ENCODE measurements at places on chromosomes 16 and 17.

- no peak for DNase-seq
Observed at GRCh38 chr17:66790501-66791061, 44.3 kb upstream of the CACNG5 start.

GRCh38 chr17:40190197-40191021 is 13.1 kb downstream of the RAPGEFL1 start:
- peak; percentile 40 for DNase-seq

- DNase-seq, result no peak
Observed at GRCh38 chr16:16017812-16018211, 68.4 kb downstream of the ABCC1 start.

DNA sequence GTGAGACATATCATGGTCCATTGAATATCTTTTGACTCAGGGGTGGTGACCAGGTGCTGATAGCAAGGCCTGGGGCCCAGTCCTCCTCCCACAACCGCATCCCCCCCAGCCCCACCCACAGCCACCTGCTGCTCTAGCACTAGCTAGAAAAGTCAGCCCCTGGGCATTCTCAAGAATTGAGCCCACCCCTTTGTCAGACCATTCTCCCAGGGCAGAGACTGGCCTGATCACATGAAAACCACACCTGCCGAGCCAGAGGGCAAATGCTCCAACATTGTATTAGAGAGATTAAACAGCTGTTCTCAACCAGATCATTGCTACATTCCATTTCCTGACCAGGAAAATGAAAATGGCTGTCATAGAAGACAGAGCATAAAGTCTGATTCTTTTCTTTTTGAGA is 62.4 kb downstream of the RAB11FIP4 start:
- no peak for DNase-seq

DNA sequence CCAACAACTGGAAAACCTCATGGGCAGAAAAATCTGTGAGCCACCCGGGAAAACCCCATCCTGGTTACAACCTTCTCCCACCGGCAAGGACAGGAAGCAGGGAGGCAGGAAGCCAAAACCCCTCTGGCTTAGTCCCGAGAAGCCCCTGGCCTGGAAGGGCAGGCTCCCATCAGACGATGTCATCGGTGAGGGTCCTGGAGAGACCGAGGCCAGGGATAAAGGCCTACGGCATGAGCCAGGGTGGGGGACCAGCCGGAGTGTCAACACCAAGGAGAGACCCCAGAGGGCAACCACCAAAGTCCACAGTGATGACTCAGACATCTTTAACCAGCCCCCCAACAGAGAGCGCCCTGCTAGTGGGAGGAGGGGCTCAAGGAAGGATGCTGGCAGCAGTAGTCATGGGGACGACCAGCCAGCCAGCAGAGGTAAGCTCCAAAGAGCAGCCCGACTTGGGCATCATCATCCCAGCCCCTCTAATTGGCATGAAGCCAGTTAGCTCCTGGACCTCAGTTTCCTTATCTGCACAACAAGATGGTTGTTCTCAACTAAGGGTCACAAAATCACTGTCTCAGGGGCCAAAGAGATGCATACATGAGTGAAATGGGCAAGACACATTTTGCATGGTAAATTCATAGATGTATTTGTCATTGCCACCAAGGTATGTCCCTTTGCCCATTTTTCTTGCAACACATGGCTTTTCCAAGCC is 190.7 kb downstream of the KATNIP start:
- no peak for DNase-seq

DNA sequence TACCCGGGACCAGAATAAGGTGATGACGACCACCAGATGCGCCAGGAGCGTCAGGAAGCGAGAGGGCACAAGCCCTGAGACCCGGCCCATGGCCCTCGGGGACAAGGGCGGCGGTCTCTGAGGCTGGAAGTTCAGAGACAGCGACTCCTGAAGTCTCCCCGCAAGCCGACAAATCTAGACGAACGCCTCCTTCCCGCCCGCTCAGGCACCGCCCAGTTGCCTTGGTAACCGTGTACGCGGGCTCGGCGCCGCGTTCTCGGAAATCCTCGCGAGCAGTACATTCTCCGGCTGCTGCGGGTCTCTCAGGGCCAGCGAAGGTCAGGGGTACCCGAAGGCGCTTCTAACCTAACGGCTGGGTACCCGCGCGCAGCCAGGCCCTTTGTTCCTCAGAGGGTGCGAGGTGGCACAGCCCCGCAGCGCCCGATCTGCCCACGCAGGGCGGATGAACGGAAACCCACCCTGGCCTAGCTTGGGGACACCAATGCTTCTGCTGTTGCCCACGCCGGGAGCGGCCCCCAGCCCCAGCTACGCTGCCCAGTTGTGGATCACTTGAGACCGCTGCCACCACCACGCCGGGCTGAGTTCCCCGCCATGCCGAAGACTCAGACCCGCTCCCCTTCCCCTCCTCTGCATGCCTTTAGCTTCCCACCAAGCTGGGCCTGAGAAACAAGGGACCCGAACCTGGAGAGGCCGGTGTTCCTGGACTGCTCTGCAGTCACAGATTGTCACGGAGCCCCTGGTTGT is at the start of gene TMEM107:
TMEM107 (minus strand) TSS at position 184 of the 744 bp plus-strand sequence; CDS start at position 90, 94 bp downstream.
- DNase-seq, result peak; percentile 87

GRCh38 chr17:1617620-1618174 is 10.9 kb downstream of the SLC43A2 start:
- DNase-seq, result no peak

GRCh38 chr17:18117982-18118975 is 9.7 kb downstream of the MYO15A start:
- DNase-seq, result no peak

DNA sequence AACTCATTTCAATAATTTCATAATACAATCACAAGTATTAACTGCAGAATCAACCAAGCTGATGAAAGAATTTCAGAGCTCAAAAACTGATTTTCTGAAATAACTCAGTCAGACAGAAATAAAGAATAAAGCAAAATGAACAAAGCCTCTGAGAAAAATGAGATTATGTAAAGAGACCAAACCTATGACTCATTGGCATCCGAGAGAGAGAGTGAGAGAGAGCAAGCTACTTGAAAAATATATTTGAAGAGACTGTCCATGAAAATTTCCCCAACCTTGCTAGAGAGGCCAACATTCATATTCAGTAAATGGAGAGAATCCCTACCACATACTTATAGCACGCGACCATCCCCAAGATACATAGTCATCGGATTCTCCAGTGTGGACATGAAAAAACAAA is 1376.4 kb downstream of the CDH11 start:
- no peak for DNase-seq

DNA sequence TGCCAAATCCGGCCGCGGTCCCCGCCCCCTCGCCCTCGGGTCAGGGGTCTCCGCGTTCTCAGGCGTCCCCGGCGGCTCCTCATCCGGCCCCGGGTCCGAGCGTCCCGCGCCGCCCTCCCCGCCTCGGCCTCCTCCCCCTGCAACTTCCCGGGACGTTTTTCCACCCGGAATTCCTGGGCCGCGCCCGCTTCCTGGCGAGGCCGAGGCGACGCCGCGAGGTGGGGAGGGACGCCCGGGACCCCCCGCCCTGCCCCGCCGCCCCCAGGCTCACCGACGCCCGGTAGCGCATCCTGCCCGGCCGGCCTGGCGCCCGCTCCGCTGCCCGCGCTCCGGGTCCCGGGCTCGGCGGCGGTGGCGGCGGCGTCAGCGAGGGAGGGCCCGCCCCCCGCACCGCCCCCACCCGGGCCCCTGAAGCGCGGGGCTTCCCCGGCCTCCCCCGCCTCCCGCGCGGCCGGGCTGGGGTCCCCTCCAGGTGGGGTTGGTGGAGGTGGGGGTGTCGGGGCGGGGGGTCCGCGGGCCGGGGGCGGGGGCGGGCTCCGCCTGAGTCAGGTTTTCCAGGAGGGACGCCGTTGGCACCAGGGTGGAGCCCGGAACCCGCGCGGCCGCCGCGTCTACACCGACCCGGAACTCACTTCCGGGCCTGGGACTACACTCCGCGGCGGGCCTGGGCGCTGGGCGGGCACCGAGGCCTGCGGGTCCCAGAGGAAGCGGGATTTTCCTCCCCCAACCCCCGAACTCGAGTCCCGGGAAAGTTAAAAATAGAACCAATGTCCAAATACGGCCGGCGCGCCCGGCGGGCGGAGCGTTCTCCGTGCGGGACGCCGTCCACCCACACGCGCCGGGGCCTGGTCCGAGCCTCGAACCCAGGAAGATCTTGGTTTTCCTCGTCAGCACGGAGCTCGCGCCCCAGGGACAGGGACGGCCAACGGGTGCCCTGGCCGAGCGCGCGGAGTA is 6.8 kb downstream of the MYO1C start:
- DNase-seq, result peak; percentile 70

DNA sequence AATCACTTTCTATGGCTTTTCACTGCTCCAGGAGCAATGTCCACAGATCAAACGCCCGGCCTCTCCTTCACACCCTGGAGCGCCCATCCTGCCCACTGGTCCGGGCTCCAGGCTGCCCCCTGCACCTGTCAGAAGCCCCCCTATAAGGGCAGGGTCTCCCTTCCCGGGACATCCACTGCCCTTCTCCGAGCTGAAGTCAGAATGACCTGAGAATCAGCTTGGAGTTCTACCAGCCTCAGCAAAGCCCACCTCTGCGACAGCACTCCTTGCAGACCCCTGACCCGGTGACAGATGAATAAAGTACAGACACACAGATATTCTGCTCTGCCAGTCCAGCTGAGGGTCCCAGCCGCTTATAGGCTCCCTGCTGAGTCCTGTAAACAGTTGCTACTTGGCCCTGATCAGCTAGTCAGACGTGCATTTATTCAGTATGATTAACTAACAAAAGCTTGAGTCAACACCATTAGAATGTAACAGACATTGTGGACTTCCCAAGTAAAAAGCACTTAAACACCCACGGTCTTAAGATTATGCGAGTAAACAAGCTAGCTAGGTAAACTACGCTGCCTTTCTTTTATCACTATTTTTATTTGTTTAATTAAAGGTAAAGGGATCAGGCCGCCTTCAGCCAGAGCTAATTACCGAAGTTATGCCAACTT is 4.8 kb downstream of the SLC7A5 start:
- DNase-seq, result no peak

GRCh38 chr16:13397126-13397525 is 495.7 kb downstream of the SHISA9 start:
- no peak for DNase-seq

DNA sequence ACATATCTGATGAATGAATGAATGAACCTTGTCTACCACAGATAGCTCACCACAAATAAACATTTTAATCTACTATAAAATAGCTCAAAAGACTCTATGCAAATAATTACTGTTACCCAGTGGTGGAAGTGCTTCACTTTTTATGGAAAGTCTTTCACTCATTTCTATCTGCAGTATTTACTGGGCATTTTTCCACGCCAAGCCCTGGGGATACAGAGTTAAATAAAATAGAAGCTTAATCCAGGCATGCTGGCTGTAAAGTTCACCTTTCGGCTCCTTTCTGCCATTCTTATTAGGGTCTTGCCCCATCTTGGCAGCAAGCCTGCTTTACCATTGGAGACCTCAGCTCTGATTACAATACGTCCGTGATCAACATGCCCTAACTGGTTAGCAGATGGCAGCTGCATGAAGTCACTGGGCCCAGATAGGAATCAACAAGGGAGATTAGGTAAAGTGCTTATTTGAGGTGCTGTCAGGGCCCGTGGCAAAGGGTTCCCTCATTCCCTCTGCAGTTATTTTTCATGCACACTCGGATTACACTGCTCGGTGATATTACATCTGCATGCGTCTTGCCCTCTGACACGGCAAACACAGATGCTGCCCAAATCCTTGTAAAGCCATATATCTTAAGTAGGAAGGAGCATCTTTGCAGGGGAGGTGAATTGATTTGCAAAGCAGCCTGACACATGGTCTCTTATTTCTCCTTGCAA is 648.9 kb downstream of the WWOX start:
- DNase-seq, result no peak

- peak; percentile 74 for DNase-seq
Observed at GRCh38 chr17:78383725-78384471, 5.4 kb downstream of the PGS1 start.

DNA sequence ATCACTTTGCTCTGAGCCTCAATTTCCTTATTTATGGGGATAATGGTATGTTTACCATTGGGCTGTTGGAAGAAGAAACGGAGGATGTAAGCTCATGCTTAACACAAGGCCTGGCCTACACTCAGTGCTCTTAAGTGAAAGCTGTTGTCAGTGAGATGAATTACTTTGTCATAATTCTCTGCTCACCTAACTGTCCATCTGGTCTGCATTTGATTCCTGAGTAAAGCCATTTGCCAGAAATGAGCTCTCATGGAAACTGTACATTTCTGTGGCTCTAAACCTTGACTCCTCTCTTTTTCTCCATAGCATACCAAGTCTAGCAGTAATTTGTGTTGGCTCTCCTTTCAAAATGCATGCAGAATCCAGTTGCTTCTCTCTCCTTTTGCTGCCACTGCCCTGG is 445.7 kb downstream of the UTP18 start:
- DNase-seq, result no peak
